ENCODE measurements at places on chromosomes 7 and 10. TPM values are rescaled to one million over a fixed set of nuclear protein-coding genes. Genes with fewer than 3 reads are reported as not detected.

GRCh38 chr10:10542477-10542876, 475.2 kb upstream of the CELF2 start:
- DNase-seq: no peak

DNA sequence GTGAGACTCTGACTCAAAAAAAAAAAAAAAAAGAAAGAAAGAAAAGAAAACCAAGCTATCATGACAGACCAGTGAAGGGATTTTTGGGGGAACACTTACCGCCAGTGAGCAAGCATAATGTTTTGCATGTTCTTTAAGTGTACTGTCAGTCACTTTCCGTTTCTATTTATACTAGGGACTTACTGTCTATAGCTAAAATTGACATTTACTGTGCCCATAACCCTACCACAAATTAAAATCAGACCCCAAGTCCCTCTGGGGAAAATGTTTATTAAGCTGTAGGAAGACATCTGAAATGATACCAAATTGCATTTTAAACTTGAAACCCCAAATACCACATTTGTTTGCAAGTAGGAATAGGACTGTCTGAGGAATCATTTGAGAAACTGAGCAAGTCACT, 252.8 kb downstream of the TRIL start:
- no peak for DNase-seq

- peak; percentile 19 for DNase-seq
Measured at GRCh38 chr7:81211204-81211933, 292.5 kb upstream of the SEMA3C start.

DNA sequence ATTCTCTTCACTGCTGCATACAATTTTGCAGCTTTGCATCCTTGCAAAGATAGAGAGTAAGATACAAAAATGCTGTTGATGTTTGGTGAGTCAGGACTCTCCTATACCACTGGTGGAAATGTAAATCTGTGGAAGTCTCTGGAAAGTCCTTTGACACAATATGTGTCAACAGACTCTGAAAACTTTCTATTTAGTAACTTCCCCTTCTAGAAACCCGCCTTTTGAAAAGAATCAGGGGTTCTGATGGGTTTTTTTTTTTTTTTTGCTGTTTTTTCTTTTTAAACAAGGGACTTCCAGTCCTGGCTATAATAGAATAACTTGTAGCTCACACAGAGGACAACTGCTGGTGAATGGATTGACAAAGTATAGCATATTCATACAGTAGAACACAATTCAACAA, 16.4 kb downstream of the NOD1 start:
- DNase-seq: no peak

- no peak for DNase-seq
Measured at GRCh38 chr10:48792121-48792520, 107.4 kb downstream of the WDFY4 start.

GRCh38 chr10:35803046-35803445, 160.9 kb upstream of the FZD8 start:
- no peak for DNase-seq

DNA sequence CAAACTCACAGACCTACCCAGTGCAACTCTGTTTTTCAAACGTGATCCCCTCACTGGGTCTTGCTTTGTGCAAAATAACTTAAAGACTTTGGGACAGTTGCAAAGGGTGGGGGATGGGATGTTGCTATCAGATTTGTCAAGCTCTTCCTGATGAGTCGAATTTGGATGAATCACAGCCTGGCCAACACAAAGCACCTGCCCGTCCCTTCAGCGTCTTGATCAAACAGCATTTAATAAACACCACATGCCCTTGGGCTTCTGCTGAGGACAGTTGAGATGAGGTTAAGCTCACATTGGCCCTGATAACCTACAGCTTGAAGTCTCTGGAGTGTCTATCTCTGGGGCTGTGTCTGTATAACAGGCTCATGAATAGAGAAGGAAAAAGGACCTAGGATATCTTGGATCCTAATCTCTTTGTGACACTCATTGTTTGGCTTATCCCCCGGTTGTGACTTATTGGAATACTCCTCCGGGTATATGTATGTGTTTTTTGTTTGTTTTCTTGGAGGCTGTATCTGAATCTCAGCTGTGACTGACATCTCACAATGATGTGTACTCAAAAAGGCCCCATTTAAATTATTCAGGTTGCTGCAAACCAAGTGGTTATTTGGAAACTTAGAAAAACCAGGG, 132.6 kb upstream of the NAMPT start:
- no peak for DNase-seq

- DNase-seq: peak; percentile 65
Measured at GRCh38 chr10:69498711-69499471, 47.6 kb downstream of the TSPAN15 start.

Gene PDK4
- 48.6 TPM for total RNA-seq

Gene PDZD7
- total RNA-seq: not detected

Gene IGF2BP3
- total RNA-seq: 37.7 TPM

All from tongue (tissue), 3 donors.